ENCODE measurements at places on chromosomes 7 and 10.
A peak's percentile ranks its signal among the peaks of the same experiment; 100 is the strongest.

- no peak for DNase-seq
Measured at GRCh38 chr10:89206402-89207180, 526 bp downstream of the CH25H start.

DNA sequence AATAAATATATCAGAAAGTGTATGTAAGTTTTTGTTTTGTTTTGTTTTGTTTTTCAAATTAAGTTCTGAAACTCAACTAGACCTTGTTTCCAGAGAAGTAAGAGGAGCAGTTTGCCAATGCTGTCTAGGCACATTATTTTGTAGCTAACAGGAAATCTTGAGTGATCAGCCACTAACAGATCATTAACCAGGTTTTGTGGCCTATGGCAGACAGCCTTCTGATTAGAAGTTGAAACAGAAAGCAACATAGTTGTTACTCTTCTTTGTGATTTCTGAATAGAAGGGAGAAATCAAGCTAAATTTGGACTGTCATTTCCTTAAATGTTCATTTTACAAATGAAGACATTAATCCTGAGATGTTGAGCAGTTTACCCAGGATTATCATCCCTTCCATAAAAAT, 142.6 kb downstream of the PLXDC2 start:
- DNase-seq = no peak

GRCh38 chr7:139842401-139843210, 13.5 kb downstream of the TBXAS1 start:
- DNase-seq = no peak

DNA sequence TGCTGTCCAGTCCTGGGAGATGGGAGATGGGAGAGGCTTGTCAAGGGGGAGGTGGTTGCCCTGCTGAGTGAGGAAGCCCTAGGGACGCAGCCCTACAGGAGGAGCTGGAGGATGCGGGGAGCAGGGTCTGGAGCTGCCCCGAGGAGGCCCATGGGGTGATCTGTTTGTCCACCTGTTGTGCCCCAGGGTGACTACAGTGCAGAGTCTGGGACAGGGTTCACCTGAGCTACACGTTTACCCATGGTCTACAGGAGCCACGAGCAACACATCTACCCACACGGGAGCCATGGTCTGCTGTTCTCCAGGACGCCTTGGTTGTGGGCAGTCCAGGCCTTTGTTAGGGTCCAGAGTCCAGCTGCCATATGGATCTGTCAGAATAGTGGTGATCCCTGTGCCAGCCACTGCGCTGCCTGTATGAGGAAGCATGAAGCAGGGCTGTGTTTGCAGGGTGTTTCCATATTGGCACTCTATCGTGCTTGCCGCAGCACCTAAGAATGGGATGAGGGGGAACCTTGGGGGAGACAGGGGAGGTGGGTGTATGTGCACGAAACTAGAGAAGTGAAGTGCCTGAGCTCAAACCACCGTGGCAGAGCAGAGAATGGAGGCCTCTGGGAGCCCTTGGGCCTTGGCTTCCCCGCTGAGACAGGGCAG, 23.7 kb downstream of the ZNF775 start:
- no peak for DNase-seq

DNA sequence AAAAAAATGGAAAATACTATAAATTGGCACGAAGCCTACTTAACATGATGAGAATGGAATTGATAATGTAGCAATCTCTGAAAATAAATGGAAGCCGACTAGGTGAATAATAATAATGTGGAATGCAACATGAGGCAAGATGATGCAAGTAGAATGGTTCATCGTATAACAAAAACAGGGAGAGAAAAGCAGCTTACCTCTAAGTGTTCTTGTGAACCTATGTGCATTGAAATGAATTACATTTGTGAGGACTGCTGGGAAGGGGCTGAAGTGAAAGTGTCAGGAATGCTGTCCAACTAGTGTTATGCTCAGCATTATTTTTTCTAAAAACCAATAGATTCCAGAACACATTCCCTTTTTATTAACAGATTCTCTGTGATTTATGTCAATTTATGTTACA, 440.6 kb upstream of the LRRN3 start:
- no peak for DNase-seq

GRCh38 chr7:24501009-24501408, 72.2 kb upstream of the PALS2 start:
- DNase-seq = no peak

DNA sequence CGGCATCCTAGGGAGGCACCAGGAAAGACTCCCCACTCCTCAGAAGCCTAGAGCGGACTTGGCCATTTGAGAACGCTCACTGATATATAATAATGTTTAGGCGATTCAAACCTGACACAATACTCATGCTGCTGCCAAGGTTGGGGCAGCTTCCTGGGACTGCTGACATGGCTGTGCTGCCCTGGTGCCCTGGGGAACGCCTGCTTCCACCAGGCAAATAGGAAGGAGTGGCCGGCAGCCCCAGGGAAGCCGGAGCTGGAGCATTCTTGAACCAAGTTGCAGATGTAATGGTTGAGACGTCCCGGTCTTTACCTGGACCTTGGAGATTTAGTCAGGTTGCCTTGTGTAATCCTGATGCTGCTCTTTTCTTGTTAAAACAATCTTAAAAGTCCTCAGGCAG, 8.8 kb downstream of the GDF10 start:
- no peak for DNase-seq

- DNase-seq = no peak
Measured at GRCh38 chr7:35970458-35970857, 169.6 kb downstream of the SEPTIN7 start.

- peak; percentile 29 for DNase-seq
Measured at GRCh38 chr7:125934539-125934938, 1004.9 kb upstream of the POT1 start.

GRCh38 chr10:52056291-52056690, 257.8 kb upstream of the DKK1 start:
- DNase-seq = no peak

- no peak for DNase-seq
Measured at GRCh38 chr10:131078131-131078881, 233.2 kb downstream of the TCERG1L start.

GRCh38 chr7:115676080-115676479, 354.5 kb downstream of the TFEC start:
- peak; percentile 1 for DNase-seq

- no peak for DNase-seq
Measured at GRCh38 chr10:28201410-28202400, 101.2 kb downstream of the MPP7 start.

DNA sequence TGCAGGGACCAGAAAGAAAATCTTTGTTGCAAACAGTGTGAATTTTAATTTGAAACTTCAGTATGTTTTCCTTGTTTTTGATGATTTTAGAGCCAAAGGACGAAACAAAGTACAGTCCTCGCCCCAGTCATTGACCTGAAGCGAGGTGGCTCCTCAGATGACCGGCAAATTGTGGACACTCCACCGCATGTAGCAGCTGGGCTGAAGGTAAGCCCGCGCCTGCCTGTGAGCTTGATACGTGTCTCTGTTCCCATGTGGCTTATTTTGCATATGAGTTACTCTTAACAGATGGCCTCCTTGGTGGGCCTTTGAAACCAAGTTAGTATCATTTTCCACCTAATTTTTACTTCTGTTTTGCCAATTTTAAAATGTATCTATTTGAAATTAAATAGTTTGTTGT, 12.3 kb downstream of the RBM17 start:
- DNase-seq = no peak

All from NCI-H1105 (cell line).